KG1 (cell line): ENCODE measurements at places on chromosomes 12 and 14.

- no peak for DNase-seq
These were observed 42.6 kb downstream of the TRAF3 start for GRCh38 chr14:102819747-102820330.

- DNase-seq: no peak
These were observed 34.5 kb downstream of the NAV3 start for GRCh38 chr12:77865178-77865577.

DNA sequence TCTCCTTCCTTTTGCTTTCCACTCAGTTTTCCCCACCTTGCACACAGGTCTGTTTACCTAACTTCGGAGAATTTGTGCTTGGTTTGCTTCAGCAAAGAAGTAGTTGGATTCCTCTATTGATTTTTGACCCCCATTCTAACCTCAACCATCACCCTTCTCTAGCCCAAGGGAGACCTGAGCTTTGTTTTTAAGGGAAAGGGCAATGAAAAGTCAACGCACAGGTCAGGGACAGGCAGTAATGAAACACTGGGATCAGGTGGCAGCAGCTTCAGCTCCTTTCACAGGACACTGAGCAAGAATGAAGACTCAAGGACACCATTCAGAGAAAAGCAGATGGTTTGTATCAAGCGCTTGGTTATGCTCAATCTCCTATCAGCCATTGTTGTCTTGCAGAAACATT is 46.9 kb upstream of the KRR1 start:
- DNase-seq: no peak

DNA sequence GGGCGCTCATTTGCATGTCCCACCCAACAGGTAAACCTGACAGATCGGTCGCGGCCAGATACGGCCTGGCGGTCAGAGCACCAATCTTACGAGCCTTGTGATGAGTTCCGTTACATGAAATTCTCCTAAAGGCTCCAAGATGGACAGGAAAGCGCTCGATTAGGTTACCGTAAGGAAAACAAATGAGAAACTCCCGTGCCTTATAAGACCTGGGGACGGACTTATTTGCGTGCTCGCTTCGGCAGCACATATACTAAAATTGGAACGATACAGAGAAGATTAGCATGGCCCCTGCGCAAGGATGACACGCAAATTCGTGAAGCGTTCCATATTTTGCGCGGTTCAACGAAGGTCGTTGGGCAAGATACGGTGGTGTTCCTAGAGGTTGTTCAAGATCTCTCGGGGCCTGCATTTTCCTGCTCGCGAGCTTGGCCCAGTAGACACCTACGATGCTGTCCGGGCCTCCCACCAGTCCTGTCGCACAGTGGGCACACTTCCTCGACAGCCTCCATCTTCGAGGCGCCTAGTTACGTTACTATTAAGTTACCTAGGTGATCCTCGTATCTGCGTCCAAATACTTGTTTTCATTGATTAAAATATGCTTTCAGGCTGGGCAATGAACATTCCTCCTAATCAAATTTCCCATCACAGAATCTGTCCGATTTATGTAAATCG is at the start of gene RNU6-7:
Gene RNU6-7, plus strand, starts transcription at position 230 of the 675 bp plus-strand sequence.
- DNase-seq: no peak

DNA sequence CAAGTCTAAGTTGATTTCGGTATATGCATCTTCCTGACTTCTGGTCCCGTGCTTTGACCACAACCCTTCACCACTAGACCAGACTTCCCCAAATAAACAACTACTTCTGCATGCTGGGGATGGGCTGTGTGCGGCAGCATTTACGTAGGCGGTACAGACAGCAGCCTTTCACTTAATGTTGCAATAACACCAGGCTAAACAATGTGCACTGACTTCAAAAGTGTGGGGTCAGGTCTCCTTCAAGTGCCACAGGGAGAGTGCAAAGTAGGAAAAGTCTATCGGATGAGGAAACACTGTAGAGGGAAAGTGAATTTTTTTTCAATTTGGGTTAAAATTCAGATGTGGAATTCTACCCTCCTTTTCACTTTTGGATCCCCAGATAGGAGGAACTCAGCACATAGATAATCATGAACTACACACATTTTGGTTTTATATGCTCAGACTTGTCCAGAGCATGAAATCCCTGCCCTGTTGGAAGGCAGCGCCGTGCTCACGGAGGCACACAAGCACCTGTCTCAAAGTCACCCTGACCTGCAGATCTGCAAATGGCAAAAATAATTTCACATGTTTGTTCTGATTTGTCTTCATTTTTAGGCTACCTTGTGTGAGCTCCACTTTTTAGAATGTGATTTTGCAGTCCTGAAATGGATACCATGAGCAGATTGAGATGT is 3.6 kb upstream of the FOS start:
- DNase-seq: peak; percentile 43

DNA sequence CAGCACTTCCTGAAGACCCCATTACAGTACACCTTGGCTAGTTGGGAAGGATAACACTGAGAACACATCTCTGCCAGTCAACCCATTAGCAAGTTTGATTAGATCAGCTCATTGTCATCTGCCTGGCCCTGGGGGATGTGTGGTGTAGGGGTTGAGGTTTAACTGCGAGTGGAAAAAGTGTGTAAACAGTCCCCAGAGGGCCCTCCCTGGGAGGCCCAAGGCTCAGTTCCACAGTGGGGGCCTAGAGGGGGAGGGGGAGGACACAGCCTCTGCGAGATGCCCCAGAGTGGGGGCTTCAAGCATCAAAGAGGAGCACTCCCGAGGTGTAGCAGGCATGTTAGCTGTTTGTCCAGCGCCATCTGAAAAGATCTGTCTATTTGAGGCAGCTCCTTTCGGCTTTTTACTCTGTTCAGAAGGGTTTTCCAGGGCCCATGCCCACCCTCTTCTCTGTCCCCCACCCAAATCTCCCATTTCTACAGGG is 344 bp downstream of the LPAR5 start:
- DNase-seq: peak; percentile 42

DNA sequence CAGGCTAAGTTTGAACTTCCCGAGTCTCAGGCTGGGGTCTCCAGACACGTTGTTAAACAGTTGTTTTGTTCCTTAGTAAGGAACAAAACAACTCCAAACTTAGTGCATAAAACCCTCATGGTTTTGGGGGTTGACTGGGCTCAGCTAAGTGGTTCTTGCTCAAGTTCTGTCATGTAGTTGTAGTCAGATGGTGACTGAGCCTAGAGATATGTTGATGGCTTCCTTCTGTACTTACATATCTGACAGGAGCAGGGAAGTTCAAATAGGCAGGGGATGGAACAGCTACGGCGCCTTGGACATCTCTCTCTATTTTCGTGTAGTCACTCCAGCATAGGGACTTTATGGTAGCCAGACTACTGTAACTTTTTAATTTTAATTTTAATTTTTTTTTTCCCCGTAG is 45.7 kb downstream of the SPATS2 start:
- no peak for DNase-seq

- DNase-seq: no peak
These were observed 38.9 kb downstream of the FOXN3 start for GRCh38 chr14:89378119-89378518.

DNA sequence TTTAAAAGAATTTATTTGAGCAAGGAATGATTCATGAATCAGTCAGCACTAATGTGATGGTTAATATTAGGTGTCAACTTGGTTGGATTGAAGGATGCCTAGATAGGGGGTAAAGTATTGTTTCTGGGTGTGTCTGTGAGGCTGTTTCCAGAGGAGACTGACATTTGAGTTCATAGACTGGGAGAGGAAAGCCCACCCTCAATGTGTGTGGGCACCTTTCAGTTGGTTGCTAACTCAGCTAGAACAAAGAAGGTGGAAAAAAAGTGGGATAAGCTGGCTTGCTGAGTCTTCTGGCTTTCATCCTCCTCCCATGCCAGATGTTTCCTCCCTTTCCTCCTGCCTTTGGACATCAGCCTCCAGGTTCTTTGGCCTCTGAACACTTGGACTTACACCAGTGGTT is 47.2 kb downstream of the TESPA1 start:
- no peak for DNase-seq

- no peak for DNase-seq
These were observed 40.6 kb upstream of the CHST11 start for GRCh38 chr12:104416136-104416535.

GRCh38 chr12:108299516-108299915 is 39.6 kb downstream of the CMKLR1 start:
- no peak for DNase-seq

GRCh38 chr12:81400024-81400423 is 322.1 kb downstream of the ACSS3 start:
- DNase-seq: no peak

DNA sequence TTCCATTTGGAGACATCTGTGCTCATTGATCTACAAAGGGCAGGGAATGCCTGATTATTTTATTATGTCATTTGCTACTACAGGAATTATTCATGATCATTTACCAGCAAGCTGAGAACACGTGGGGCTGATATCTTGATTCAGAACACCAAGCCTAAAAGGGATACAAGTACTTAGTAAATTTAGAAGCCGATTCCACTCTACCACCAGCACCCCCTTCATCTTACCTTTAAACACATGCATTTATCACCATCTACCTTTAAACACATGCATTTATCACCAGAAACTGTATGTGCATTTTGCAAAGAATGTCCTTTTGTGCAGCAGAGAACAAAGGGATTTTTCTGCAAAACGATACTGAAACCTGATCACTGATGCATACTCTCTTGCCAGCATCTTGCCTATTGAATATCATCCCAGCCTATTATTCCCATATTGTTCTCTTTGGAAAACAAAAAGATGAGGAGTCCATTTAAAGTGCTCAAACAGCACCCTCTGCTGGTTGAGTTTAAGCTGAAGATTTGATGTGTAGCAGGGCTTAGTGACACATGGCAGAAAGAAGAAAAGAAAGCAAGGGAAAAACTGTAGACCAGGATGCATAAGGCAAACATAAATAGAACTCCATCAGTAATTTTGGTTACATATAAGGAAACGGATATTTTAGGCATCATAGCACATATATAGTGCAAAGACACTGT is 132.6 kb upstream of the PLEKHG7 start:
- DNase-seq: peak; percentile 57

GRCh38 chr12:28828318-28828717 is 320.8 kb upstream of the FAR2 start:
- DNase-seq: no peak

DNA sequence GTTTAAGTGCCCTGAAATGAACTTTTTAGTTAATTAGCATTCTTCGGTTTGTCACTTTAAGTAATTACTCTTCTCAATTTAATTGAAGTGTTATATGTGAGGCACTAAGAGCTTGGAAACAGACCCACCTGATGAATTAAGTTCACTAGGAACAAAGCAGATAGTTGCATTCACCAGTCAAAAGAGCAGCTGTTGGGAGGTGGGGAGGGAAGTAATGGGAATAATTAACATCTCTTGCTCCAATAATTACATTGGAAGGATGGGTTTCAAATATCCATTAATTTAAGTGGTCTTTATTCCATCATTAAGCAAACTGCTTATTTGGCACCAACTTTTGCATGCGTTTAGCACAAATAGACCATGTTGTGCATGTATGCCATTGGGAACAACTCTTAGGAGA is 667.2 kb downstream of the GALC start:
- DNase-seq: no peak

GRCh38 chr12:22700106-22700505 is 75.1 kb downstream of the ETNK1 start:
- DNase-seq: no peak

- DNase-seq: no peak
These were observed 22.2 kb upstream of the HSPB8 start for GRCh38 chr12:119156401-119157044.

DNA sequence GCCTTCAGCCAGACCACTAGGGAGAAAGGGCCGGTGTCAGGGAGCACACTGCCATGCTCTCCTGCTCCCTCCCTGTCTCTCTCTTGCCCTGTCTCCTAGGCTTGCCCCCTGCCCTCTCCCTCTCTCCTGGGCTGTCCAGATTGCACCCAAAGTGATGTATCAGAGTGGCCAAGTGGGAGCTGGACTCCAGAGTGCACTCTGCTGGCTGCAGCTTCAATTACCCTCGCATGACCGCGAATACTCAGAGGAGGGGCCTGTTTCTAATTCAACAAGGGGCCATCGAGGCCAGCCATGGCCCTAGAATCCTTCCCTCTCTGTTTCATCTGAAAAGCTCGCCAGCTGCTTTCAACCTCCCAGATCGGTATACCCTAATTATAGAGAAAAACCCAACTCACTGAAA is 206.4 kb upstream of the FKBP4 start:
- DNase-seq: no peak

GRCh38 chr14:90585106-90585505 is 188.3 kb downstream of the CALM1 start:
- no peak for DNase-seq

- DNase-seq: no peak
These were observed 202.7 kb downstream of the PRKD1 start for GRCh38 chr14:29724991-29725390.

DNA sequence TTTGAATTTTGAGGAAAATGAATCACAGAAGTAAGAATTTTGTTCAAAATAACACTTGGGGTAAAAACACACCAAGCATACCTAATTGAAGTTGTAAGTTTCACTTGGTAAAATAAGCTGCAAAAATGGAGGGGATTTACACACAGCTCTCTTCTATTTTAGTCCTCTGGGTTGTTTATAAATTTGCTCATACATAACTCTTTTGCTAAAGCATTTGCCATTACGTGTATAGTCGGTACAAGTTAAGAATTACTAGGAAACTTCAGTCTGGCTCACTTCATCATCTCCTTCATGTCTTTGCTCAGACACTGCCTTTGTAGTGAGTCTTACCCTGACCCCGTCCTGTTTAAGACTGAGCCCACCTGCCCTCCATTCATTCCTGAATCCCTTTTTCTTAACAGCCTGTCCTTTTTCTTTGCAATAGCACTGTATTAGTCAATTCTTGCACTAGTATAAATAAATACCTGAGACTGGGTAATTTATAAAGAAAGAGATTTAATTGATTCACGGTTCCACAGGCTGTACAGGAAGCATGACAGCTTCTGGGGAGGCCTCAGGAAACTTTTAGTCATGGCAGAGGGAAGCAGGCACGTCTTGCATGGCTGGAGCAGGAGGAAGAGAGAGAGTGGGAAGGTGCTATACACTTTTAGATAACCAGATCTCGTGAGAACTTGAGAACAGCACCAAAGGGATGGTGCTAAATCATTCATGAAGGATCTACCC is 451.1 kb downstream of the PCNX1 start:
- DNase-seq: no peak

DNA sequence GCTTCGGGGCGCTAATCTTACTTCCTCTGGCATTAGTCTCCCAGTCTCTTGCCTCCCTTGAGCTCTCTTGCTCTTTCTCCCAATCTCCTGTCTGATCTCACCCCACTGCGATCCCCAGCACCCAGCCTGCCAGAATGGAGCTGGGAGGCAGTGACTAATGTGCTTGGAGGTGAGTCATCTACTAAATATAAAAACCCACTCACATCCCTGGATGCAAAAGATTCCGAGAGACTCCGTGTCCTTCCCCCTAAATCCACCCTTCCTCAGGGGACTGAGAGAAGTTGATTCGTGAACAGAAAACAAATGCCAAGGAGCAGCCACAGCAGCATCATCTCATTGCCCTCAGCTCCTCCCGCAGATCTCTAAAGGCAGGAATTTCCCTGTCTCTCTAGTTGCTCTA is 45.7 kb upstream of the KCNA5 start:
- DNase-seq: no peak
